ENCODE measurements at places on chromosomes 3 and 15.

DNA sequence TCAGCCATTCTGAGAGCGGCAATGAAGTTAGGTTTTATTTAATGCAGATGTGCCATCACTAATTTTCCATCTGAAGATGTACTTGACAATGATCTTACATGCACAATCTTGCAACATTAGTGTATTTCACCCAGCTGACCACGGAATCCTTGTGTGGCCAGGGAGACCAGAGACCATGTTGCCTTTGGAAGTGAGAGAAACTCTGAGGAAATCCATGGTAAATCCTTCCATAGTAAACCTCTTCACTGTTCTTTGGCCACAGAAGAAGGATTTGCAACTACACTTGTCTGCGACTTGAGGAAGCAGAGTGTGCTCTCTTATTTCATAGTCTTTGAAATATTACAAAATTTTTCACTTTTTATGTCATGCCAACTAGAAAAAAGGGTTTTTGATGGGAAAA, 128.4 kb upstream of the IGSF10 start:
- DNase-seq, result no peak

GRCh38 chr15:78054966-78055365, 22.5 kb downstream of the TBC1D2B start:
- no peak for DNase-seq

DNA sequence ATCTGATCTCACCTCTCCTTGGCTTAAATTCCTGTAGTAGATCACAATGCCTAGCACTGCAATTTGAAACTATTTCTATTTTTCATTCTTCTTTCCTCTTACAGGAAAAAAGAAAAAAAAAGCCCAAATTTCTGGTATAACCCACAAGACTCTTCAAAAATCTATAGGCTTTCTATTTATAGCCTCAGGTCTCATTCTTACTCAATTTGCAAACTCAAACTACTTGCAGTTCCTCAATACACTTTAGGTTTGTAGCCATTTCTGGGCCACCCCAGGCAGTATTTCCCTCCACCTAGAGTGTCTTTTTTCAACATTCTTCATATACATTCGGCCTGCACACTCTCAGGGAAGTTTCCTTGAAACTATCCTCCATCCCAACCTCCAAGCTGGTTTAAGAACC, 169.0 kb downstream of the TBC1D5 start:
- DNase-seq, result no peak

- no peak for DNase-seq
Observed at GRCh38 chr3:148792516-148792915, 35.1 kb upstream of the CPB1 start.
